ENCODE measurements at places on chromosomes 7 and 10.

DNA sequence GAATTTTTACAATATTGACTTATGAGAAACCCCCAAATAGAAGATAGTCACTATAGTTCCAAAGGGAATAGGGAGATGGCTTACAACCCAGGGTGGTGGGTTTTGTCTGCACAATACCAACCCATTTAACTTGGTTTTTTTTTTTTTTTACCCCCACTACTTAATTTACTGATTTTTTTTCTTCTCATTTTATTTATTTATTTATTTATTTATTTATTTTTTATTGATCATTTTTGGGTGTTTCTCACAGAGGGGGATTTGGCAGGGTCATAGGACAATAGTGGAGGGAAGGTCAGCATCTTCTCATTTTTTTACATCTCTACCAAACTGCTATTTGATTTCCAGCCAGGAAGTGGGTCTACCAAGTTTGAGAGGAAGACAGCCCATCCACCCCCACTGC is 77.9 kb downstream of the FAM204A start:
- no peak for DNase-seq

DNA sequence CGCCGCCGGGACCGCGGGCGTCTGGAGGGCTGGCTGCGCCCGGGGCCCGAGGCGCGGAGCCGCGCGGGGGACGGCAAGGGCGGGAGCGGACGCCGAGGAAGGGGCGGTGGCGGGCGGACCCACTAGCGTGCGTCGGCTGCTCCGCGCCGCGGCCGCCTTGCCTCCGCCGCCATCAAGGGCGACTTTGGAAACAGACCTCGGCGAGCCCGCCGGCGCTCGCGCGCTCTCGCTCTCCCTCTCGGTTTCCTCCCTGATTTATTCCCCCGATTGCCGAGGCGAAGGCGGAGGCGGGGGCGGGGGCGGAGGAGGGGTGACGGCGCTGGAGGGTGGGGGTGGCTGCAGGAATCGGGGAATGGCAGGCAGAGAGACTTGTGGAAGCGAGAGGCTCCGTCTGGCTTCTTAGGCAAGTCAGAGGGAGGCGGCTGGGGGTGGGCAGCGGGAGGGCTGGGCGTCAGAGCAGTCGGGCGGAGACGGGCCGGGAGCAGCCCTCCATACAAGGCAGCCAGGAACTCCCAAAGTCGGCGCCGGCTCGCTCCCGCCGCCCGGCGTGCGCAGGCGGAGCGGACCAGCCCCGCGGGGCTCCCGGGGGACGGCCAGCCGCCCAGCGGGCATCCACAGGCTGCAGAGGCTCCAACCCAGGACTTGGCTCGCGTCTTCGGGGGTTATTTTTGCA is at the start of gene CACNA2D1:
Gene CACNA2D1 (minus strand): TSS at position 231 of the 673 bp plus-strand sequence.
- DNase-seq, result no peak

GRCh38 chr7:24419077-24419476 is 135.1 kb downstream of the NPY start:
- no peak for DNase-seq

DNA sequence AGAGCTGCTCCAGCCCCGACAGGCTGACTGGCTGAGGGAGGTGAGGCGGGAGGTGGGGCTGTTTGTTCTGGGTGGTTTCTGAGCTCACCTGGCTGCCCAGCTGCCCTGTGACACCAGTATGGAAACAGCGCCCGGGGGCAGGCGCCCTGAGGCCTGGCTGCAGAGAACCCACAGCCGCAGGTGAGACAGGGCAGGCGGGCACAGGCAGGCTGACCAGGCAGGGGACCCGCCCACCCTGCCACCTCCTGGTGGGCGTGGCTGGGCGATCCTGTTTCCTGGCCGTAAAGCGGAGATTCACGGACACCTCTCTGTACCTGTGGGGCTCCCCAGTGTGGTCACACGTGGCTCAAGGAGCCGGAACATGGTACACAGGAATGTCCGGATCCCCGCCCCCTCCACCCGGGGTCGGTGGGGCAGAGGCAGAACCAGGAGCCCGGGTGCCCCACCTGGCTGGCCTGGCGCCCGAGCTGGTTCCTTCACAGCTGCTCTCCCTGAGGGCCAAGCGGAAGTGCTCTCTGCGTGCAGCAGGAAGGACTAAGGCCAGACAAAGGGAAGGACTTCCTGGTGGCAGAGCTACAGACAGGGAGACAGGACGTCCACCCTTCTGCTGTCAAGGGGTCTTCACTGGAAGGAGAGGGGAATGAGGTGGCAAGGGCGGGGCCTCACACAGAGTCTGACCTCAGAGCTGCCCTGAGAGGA is 3.9 kb downstream of the MICALL2 start:
- DNase-seq, result no peak

DNA sequence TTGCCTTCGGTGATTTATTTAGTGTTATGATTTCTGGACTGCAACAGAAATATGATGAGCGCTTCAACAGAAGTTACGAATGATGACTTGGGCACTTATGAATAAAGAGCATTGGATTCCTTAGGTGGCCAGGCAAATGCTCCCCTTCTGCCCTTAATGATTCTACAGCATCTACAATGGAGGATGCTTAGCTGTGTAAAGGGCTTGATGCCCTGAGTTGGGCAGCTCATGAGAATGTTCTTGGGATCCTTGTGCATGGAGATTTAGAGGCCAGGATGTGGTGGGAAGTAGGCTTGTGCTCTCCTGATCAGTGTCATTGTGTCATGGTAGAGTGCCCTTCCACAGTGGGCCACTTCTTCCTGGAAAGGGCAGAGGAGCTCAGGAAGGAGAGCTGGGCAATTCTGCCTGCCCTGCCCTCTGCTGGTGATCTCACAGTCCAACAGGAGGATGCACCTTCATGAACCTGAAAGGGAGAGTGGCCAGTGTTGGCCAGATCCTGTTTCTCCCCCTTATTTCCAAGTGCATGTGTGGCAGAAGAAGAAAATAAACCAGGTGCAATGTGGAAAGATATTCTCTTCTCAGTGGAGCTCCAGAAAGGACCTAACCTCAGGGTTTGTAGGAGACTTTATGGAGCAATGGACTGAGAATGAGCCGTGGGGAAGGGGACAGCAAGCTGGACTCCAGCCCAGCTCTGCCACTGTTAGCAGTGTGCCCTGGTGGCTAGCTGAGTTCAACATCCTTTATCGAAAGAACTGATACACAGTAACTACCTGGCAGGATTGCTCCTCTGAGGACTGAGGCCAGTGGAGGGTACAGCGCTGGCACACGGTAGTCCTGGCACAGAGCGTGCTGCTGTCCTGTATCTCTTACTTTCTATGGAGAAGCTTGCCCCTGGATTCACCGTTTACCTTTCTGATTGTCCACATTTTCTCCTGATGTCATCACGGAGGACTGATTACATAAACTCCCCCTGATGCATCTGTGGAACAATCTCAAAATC is 182.9 kb downstream of the BMPER start:
- no peak for DNase-seq

GRCh38 chr10:44787480-44788075 is 123.6 kb upstream of the TMEM72 start:
- no peak for DNase-seq

GRCh38 chr10:18159557-18159956 is 19.3 kb downstream of the CACNB2 start:
- no peak for DNase-seq

DNA sequence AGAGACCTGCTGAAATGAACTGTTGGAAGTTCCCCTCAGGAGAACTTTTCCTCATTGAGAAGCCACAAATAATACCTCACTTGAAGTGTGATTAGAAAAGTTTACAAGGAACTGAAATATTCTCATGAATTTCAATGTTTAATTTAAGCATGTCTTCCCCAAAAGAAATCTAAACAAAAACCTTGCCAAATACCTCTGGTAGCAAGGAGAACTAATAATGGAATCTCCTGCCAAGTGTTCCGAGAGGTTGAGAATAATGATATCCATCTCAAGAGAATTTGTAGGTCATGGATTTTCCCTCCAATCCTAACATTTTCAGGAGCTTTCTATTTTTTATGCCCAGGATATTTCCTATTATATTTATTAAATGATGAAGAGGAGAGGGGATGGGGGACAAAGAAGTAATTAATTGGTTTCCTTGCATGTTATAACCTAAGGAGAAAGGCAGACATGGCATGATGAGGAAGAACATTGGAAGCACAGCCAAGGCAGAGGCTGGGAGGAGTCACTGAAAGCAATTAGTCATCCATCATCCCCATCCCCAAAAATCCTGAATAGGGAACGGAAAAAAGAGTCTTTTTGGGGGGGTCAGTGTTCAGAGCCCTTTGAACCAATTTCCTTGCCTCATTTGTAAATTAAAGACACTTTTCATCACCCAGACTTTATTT is 93.6 kb upstream of the IL6 start:
- DNase-seq, result no peak

- DNase-seq, result no peak
These were observed 42.2 kb downstream of the ZWINT start for GRCh38 chr10:56318816-56319215.

DNA sequence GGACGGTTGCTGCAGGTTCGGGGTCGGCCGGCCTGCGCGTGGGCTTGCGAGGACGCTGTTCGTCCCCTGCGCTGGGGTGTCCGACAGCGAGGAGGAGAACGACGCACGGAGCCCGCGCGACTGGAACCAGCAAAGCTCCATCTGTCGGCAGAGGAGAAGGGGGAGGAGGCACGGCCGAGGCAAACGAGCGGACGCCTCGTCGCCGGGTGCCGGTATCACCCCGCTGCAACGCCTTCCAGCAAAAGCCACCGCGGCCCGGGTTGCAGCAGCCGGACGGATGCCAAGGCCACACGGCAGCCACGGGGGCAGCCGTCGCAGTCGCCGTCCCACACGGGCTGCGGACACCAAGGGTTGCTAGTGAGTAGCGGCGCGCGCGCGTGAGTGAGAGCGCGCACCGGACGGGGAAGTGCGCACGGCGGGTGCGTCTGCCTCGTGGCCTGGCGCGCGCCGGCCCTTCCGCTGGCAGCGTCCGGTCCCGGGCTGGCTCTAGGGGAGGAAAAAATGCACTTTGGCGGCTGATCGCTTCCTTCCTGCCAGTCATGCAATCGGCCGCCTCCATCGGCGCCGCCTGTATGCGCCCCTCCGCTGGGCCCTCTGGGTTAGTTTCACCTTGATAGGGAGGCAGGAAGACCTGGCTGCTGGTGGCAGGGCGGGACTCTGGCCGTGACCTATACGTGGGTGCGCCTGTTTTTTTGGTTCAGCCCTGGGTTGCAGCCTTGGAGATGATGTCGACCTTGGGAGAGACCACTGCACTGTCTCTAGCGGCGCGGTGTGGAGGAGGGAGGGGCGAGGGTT is 434 bp downstream of the STAMBPL1 start:
- peak; percentile 60 for DNase-seq

DNA sequence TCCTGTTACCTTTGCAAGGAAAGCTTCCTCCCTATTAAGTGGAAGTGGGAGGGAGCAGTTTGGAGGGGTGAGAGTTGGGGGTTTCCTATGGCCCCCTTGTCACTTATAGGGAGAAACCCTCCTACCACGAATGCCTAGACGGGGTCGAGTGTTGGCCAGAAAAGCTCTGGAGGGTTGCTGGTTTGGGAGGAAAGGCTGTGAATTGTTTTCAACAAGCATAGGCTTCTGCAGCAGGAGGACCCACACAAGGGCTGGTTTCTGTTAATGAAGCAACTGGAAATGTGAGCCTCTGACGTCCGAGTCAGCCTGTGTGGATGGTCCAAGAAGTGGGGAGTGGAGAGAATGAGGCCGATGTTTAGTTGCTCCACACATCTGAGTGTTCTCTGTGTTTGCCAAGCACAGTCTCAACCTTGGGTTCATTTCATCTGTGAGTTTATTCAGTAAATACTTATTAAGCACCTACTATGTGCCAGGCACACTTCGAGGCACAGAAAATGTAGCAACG is 37.3 kb upstream of the LEP start:
- DNase-seq, result no peak

- DNase-seq, result no peak
These were observed 46.8 kb downstream of the IPMK start for GRCh38 chr10:58220769-58221451.

DNA sequence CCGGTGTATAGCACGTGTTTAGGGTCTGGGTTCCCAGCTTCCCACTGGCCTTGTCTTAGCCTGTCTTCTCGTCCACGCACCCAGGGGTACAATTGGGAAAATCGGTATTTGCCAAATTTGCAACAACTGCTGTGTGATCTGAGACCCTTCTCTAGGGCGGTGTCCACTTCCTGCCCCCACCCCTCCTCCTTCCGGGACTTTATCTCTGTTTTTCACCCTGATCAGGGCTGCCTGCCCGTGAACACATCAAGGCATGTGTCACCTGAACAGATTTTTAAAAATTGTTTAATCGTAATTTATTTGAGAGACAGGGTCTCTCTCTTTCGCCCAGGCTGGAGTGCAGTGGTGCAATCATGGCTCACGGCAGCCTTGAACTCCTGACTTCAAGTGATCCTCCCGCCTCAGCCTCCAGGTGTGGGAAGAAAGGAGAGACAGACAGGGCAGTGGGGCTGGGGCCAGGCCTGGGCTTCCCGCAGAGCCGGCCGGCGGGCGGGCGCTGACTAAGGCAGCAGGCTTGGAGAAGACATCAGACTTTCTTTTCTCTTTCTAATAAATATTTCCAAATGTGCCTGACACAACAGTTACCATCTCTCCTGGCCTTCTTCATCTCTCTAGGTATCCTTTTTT is 27.5 kb downstream of the ELFN1 start:
- DNase-seq, result no peak

- no peak for DNase-seq
These were observed 403.5 kb upstream of the RNF32 start for GRCh38 chr7:156236936-156237599.

GRCh38 chr7:3067193-3067592 is 23.5 kb upstream of the CARD11 start:
- peak; percentile 12 for DNase-seq

- no peak for DNase-seq
These were observed 617.9 kb upstream of the MKI67 start for GRCh38 chr10:128744092-128744491.

GRCh38 chr7:24456526-24457218 is 116.6 kb upstream of the PALS2 start:
- DNase-seq, result no peak

DNA sequence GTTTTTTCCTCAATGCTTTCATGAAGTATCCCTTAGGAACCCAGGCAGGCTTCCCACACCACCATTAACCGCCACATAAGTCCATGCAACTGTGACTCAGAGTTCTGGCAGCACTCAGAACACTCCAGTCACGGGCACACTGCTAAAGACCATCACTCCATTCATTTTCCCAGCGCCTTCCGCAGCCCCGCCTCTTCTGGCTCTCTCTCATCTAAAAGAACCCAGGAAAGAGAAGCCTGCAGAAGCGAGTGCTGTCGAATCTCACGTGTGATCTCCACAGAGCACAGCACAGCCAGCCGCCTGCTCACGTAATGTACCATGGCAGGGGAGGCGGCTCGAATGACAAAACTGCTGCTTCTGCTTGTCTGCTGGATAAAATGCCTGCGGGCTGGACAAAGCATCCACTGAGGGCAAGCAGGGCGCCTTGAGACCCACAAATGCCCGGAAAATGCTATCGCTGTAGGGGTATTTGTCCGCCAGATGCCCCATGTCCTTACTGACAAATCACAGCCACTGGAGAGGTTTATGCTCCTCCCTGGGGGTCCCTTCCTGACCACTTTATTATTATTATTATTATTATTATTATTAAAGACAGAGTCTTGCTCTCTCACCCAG is 1.8 kb downstream of the PSMG3 start:
- DNase-seq, result no peak

GRCh38 chr7:76272851-76273497 is 29.5 kb upstream of the HSPB1 start:
- DNase-seq, result no peak

All from stimulated activated CD4-positive, alpha-beta T cell treated with anti-CD3 and anti-CD28 coated beads, Interleukin-4, amount 100 ng/mL, for 4 hours (primary cell).